ENCODE measurements at places on chromosomes 2 and 18.

GRCh38 chr2:219149667-219150066, 10.9 kb downstream of the NHEJ1 start:
- DNase-seq = no peak

DNA sequence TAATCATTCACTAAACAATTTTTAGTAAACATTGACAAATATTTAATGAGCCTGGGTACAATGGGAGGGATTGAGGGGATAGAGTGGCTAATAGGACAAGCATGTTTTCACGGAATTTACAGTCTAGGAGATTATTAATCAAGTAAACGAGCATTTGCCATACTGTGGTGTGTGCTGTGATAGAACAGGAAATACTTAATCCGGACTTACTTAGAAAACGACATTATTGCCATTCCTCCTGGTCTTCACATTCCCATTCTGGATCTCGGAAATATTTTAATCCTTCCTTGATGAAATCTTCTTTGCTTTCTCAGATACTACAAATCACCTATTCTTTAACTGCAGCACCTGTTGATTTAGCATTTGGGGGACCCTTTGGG, 905 bp downstream of the TTLL4 start:
- DNase-seq = no peak

DNA sequence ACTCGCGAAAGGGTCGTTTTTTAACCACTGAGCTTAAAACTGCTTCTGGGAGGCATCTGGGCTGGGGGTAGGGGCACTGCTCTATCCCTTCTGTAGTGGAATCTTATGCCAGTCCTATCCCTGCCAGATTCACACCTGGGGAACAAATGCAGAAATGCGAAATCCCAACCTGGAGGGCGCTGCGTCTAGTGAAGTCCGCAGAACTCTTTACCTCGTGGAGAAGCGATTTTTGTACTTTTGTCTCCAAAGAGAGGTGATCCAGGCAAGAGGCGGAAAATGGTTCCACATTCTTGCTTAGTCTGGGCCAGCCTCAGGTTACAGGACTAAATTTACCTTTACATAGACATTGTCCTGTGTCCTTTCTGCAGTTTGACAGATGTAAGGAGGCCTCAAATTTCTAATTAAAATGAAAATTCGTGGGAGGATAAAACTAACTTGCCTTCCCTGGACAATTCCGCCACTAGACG, 10.4 kb downstream of the TBR1 start:
- no peak for DNase-seq

GRCh38 chr2:8171608-8172007, 510.2 kb upstream of the ID2 start:
- DNase-seq = no peak

- no peak for DNase-seq
These were observed 4.6 kb downstream of the ARL5A start for GRCh38 chr2:151823651-151824050.

DNA sequence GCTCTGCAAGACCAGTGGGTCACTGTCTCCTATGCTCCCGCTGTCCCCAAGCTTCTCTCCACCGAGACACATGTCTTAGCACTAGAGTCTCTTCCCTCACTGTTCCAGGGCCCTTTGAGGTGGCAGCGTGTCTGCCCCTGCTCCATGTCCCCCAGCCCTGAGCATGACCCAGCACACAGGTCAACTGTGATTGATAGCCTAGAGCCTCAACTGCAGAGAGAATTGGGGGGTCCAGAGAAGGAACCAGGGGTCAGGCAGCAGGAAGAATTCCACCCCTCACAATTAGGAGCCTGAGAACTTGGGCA, 54.6 kb upstream of the ODC1 start:
- peak; percentile 16 for DNase-seq

DNA sequence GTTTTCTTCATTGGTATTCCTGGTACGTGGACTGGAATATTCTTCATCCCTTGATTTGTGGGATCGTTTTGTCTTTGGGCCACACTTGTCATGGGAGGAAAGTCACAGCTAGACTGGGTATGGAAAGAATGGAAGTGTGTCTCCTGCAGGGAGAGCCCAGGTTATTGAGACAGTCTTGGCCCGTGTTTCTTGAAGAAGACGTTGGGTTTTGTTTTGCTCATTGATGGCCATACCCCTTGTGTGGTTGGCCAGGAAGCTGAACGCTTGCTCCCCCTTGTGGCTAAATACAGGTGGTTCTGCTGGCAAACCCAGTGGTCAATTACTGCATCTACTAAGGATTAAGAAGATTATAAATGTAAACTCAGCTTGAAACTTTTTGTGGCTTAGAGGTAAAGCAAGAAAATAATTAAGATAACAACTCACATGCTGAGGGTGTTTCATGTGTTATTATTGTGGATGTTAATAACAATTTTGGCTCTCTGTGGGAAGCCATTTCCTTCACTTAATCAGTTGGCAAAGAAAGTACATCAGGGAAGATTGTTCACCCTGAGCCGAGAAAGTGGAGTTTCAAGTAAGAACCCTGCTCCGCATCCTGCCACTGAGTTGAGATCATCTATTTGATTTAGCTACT, 91.8 kb downstream of the NEDD4L start:
- no peak for DNase-seq

DNA sequence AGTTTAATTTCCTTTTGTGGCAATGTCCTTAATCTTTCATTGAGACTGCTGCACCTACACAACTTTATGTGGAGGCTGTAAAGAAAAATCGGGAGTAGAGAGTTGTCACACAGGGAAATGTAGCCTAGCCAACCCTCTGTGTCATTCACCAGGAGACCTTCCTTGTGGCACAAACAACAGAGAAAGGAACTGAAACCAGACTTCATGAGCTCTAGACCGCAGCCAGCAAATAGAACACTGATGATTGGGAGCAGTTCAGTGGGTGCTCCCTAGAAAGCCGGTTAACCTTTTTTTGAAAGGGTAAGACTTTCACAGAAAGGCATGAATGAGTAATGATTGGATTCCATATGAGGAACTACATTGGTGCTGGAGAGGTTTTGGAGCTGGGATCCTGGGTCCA, 1752.4 kb upstream of the CELF4 start:
- no peak for DNase-seq

DNA sequence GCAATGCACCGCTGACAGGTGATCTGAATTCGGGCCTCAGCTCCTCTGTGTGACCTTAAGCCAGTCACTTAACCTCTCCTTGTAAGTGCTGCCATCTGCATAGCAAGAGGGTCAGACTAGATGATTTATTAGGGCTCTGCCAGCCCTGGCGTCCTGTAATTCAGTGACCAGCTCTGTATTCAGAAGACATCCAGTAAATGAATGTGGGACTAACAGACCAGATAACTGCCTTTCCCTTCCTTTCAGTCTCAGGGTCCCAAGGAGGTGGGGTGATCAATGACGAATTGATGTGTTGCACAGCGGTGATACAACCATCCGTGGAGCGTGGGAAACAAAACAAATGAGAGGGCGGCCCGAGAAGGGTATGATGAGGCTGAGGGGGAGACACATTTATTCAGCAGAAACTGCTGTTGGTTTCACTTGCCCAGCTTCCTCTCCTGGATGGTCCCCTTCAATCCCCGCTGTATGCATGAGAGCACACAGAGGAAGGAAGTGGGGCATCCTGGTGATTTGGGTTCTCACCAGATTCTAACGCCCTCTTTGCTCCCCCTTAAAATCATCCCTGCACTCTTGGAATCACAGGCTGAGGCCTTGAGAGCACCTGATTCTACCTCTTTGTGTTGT, 92.8 kb downstream of the VIT start:
- no peak for DNase-seq

DNA sequence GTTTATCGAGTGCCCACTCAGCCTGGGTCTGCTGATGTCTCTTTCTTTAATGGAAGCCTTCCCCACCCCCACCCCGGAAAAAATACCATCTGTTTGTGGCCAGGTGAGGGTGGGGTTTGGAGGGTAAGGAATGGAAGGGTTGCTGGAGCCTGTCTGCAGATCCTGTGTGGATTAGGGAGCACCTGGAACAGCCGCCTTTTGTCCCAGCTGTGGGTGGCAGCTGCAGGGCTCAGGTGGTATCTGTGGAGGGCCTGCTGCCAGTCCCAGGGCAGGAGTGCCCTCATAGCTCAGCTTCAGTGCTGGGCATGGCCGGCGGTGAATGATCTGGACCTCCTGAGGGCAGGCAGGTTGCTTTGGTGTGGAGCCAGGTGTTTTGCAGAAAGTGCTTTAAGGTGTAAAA, 45.3 kb downstream of the IMPA2 start:
- DNase-seq = no peak

- no peak for DNase-seq
These were observed 754.1 kb upstream of the SLC8A1 start for GRCh38 chr2:41206004-41206403.

- DNase-seq = no peak
These were observed 211.2 kb downstream of the NAPG start for GRCh38 chr18:10736984-10737383.

DNA sequence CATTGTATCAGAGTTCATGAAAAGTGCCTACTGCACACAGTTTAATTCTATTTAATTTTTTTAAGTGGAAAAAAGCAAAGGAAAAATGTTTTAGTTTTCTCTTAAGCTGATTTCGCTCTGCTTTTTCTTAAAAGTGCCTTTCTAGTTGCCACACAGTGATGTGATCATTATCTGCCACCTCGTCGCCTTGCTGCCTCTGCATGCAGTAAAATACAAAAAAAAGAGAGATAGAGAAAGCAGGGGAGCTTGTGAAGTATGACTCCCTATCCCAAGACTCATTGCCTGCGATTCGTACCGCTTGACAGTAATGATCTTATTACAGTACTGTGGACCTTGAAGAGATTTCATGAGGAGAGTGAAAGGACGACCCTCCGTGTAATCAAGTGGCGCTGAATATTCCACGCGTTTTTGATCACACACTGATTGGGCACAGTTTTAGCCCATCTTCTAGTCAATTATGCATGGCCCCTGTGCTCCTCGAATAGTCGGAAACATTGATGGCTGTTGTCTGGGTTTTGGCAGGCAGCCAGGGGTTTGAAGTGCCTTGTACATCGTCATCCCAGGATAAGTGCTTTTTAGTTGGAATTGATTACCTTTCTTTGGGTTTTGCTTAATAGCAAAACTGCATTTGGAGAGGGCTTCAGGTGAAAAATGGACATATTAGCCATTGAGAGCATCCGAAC, 188.3 kb downstream of the GBX2 start:
- no peak for DNase-seq

DNA sequence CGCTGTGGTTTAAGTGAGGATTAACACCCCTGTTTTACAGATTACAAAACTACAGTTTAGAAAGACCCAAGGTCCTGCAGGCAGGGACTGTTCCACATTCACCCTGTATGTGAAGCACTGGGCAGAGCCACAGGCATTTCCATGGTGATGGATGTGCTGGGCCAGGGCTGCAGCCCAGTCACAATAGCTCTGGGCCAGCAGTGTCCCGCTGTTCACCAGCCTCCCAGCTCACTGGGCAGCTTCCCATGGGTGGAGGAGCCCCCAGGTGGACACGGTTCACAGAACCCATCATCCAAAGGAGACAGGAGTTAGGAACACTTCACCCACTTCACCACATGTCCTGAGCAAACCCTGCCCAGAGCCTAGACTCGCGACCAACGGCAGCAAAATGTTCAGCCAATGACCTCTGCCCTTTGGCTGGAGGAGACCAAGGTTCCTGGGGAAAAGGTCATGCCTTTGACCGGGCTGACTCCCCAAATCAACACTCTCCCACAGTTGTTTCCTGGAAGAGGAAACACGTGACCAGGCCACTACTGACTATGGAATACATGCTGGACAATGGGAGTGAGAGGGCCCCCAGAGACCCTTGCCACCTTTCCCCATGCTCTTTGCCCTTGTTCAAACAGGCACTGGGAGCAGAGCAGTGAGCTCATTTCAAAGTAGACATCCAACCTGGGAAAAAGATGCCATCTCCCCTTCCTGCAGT, 28.0 kb upstream of the SLC35F6 start:
- DNase-seq = no peak
